Mucosa of descending colon (tissue), 3 donors: ENCODE measurements at places on chromosomes 1 and 21.

GRCh38 chr1:172699111-172699510 is 40.2 kb downstream of the FASLG start:
- peak; percentile 47 for DNase-seq

- no peak for DNase-seq
Observed at GRCh38 chr1:181630398-181630797, 147.1 kb downstream of the CACNA1E start.

- no peak for DNase-seq
Observed at GRCh38 chr1:197438010-197438790, 170.1 kb downstream of the CRB1 start.

- no peak for DNase-seq
Observed at GRCh38 chr1:246306415-246307037, 200.6 kb downstream of the SMYD3 start.

DNA sequence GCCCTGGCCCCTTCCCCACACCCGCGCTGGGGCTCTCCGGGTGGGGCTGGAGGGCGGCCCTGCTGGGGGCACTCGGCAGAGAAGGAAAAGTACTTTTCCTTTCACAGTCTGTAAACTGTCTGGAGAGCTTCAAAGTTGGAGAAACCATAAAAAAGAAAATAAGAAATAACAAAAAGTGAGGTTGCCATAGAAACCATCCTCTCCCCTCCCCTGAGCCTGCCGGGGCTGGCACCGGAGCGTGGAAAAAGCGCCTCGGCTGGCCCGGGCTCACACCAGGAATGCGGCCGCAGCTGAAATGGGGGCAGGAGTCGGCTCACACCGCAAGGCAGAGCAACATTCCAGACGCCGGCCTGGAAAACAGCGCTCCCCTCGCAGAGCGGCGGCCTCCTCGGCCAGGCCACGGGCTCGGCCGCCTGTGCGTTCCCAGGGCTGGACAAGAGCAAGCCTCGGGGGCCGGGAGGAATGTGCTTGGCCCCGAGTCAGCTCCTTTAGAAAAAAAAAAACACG is 69.2 kb downstream of the MORN1 start:
- no peak for DNase-seq

- no peak for DNase-seq
Observed at GRCh38 chr1:165890684-165891083, 63.3 kb downstream of the UCK2 start.

GRCh38 chr1:66364578-66365391 is 169.2 kb upstream of the SGIP1 start:
- DNase-seq: no peak

DNA sequence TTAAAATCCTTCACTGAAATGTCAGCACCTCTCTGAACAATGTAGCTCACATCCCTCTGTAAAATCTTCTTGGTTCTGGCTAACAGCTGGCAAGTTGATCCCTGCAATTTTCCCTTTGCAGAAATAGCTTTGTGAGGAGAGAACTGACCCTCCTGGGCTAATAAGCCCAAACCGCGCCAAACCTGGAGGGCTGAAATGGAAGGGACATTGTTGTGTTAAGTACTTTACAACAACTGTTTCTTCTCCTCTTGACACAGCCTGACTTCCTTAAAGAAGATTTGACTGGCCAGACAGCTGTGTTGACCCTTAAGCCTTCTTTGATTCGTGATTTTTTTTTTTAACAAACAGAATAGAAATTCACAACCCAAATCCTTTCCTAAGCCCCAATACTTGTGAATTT is 5.7 kb downstream of the LMX1A start:
- no peak for DNase-seq

- no peak for DNase-seq
Observed at GRCh38 chr1:178396789-178397188, 100.0 kb downstream of the CLEC20A start.

- DNase-seq: peak; percentile 3
Observed at GRCh38 chr1:180181048-180181447, 26.4 kb downstream of the QSOX1 start.

- DNase-seq: peak; percentile 68
Observed at GRCh38 chr1:66331658-66332547, 202.1 kb upstream of the SGIP1 start.

GRCh38 chr1:42639116-42639515 is 19.1 kb upstream of the PPIH start:
- no peak for DNase-seq

DNA sequence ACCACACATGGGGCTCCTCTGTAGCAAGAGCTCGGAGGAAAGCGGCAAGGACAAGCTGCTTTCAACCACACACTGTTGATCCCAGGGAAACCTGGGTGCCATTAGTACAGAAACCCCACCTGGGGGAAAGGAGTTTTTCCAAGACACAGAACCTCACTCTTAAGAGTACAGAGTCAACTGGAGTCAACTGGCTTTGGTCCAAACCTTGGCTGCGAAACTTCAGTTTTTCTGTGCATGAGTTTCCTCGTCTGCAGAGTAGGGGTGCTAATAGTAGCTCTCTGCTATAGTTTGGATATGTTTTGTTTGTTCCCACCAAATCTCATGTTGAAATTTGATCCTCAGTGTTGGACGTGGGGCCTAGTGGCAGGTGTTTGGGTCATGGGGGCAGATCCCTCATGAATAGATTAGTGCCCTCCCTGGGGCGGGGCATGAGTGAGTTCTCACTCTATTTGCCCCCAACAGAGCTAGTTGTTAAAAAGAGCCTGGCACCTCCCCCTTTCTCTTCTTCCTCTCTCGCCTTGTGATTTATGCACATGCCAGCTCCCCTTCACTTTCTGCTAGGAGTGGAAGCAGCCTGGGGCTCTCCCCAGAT is 161.1 kb downstream of the PIGK start:
- no peak for DNase-seq
